Subcutaneous adipose tissue (tissue), 4 donors: ENCODE measurements at places on chromosomes 2 and 18. TPM values are rescaled to one million over a fixed set of nuclear protein-coding genes. Genes with fewer than 3 reads are reported as not detected.

SH3BP4 gene
- 12.4 TPM for total RNA-seq

MFF gene
- total RNA-seq: 90.9 TPM

GNAL gene
- total RNA-seq: 20.7 TPM

CYRIA gene
- 21.2 TPM for total RNA-seq

CAPN13 gene
- not detected for total RNA-seq

CXCR2 gene
- 3.0 TPM for total RNA-seq

UGT1A10 gene
- not detected for total RNA-seq

CCDC74B gene
- total RNA-seq: 2.2 TPM

XIRP2 gene
- not detected for total RNA-seq

ABCB11 gene
- 4.6 TPM for total RNA-seq

BOD1L2 gene
- total RNA-seq: not detected

RAB6C gene
- not detected for total RNA-seq

PSMA8 gene
- not detected for total RNA-seq

GPR39 gene
- 0.66 TPM for total RNA-seq

ACADL gene
- total RNA-seq: 41.8 TPM

TBR1 gene
- total RNA-seq: not detected

FAM237A gene
- total RNA-seq: not detected

SCRN3 gene
- total RNA-seq: 21.6 TPM

C2orf78 gene
- total RNA-seq: not detected

NDUFAF7 gene
- 22.9 TPM for total RNA-seq

UGT1A4 gene
- total RNA-seq: not detected

LANCL1 gene
- total RNA-seq: 39.2 TPM

VRK2 gene
- total RNA-seq: 42.7 TPM

DUSP19 gene
- 1.5 TPM for total RNA-seq

ZNF519 gene
- total RNA-seq: 4.0 TPM

PLGLB1 gene
- 13.0 TPM for total RNA-seq

REG3A gene
- not detected for total RNA-seq

DSC2 gene
- total RNA-seq: 15.5 TPM

TRABD2A gene
- total RNA-seq: 2.4 TPM

SERPINB2 gene
- not detected for total RNA-seq

ZSWIM2 gene
- 0.44 TPM for total RNA-seq

TXNDC9 gene
- 73.2 TPM for total RNA-seq

NYAP2 gene
- total RNA-seq: not detected

LAMA3 gene
- total RNA-seq: 34.9 TPM

MEP1B gene
- not detected for total RNA-seq

VIL1 gene
- total RNA-seq: not detected

AFF3 gene
- 6.2 TPM for total RNA-seq

CERKL gene
- not detected for total RNA-seq

KHK gene
- 1.3 TPM for total RNA-seq

ELOA2 gene
- total RNA-seq: not detected
